Hair follicular keratinocyte (primary cell): ENCODE measurements at places on chromosomes 4 and X. TPM values are rescaled to one million over a fixed set of nuclear protein-coding genes. Genes with fewer than 3 reads are reported as not detected.

Gene SRPX2
- 4.0 and 4.1 TPM in 2 replicates for total RNA-seq

Gene PLK4
- 4.6 and 13.1 TPM in 2 replicates for total RNA-seq

Gene CORIN
- 0.16 TPM in 1 of 2 replicates, not detected in the other for total RNA-seq

Gene LRAT
- 2.4 and 3.7 TPM in 2 replicates for total RNA-seq

Gene MRFAP1L1
- total RNA-seq, result 32.1 and 35.7 TPM in 2 replicates

Gene NPNT
- total RNA-seq, result 0.62 and 2.0 TPM in 2 replicates

Gene AMTN
- 0.15 and 0.23 TPM in 2 replicates for total RNA-seq

Gene ABCG2
- total RNA-seq, result 2.8 and 3.0 TPM in 2 replicates

Gene VEGFD
- total RNA-seq, result not detected in 2 replicates

Gene SSX2B
- not detected in 2 replicates for total RNA-seq

Gene MTMR8
- total RNA-seq, result 0.95 and 1.0 TPM in 2 replicates

Gene SPANXN5
- total RNA-seq, result 0.47 TPM in 1 of 2 replicates, not detected in the other

Gene XKRX
- 0.08 and 0.16 TPM in 2 replicates for total RNA-seq

Gene TLR3
- total RNA-seq, result 0.84 and 1.6 TPM in 2 replicates

Gene TET2
- 5.2 and 5.7 TPM in 2 replicates for total RNA-seq

Gene NRK
- 0.23 and 0.72 TPM in 2 replicates for total RNA-seq

Gene ETDB
- not detected in 2 replicates for total RNA-seq

Gene C4orf51
- not detected in 2 replicates for total RNA-seq

Gene SAGE1
- not detected in 2 replicates for total RNA-seq
